ENCODE measurements at places on chromosomes 1 and 21.
A peak's percentile ranks its signal among the peaks of the same experiment; 100 is the strongest.

- DNase-seq, result no peak
Observed at GRCh38 chr1:205802060-205802459, 10.9 kb downstream of the SLC41A1 start.

DNA sequence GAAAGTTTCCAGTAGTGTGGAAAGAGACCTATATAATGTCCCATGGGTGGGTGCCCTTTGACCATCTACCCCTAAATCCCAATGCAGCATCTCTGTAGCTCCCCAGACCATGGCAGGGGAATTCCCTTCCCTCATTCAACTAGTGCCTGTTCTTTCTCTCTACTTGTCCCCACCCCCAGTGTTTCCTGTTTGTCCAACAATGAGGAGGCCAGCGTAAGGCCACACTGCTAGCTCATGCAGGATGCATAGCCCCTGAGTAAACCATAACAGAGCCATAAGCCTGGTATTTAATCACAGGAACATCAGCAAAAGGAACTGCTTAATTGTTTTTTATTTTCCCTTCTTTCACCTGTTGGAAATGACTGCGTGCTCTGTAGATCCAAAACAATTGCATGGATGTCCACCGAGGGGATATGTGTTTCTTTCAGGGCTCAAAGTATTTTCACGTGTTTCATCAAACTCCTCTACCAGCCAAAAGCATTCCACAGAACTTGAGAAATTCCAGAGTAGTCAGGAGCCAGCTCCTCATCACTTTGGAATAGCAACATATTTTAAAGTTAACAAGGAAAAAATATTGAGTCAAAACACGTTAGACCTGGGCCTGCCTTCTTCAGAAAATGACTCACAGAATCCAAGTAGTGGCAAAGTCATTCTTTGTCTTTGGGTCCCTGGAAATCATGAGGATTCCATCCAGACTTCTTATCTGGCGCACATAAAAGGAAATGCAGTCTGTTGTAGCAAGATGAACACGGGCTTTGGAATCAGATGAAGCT lies 162.5 kb upstream of the SGIP1 start:
- peak; percentile 73 for DNase-seq

DNA sequence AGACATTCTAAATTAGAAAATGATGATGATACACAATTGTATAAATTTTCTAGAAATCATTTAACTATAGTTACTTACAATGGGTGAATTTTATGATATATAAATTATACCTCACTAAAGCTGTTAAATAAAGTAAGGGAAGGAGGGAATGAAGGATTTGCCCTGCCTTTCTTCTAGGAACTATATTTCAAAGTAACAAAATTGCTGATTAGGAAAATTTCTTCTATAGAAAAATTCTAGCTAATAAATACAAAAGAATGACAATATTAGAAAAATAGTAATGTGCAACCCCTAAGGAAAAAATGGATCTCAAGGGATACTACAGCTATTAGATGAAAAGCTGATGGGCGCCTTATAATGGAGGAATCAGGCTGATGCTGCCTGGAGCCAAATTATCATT lies 23.1 kb downstream of the SPATA6 start:
- no peak for DNase-seq

DNA sequence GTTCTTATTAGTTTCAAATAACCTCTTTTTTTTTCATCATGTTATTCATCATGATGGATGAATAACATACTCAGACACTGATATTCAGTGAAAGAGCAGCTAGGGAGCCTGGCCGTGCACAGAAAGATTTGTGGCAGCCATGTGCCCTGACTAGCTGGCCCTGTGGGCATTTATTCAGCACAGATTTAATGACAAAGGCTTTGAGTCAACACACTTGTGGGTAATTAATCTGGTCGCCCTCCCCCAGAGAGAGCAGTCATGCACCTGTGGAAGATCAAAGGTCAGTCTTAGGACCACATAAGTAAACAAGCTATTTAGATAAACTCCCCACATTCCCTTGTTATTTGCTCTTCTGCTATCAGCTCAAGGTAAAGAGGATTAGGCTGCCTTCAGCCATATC lies 153.2 kb upstream of the HMCN1 start:
- DNase-seq, result no peak

DNA sequence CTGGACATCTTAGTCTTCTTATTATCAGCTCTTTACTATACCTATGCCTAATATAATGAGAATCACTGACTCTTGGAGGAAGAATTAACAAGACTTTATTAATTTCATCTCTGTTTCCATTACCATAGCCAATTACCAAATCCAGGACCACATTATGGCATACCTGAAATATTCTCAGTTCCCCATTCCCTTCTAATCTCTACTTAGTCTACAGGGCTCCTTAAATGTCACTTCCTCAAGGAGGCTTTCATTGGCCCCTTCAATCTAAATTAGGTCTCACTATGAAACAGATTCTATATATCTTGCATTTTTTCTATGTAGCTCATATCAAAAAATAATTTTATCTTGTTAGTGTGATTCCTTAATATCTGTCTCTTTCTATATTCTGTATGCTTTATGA lies 371.2 kb downstream of the PTBP2 start:
- no peak for DNase-seq

- no peak for DNase-seq
Observed at GRCh38 chr1:245334827-245335490, 180.2 kb downstream of the KIF26B start.

DNA sequence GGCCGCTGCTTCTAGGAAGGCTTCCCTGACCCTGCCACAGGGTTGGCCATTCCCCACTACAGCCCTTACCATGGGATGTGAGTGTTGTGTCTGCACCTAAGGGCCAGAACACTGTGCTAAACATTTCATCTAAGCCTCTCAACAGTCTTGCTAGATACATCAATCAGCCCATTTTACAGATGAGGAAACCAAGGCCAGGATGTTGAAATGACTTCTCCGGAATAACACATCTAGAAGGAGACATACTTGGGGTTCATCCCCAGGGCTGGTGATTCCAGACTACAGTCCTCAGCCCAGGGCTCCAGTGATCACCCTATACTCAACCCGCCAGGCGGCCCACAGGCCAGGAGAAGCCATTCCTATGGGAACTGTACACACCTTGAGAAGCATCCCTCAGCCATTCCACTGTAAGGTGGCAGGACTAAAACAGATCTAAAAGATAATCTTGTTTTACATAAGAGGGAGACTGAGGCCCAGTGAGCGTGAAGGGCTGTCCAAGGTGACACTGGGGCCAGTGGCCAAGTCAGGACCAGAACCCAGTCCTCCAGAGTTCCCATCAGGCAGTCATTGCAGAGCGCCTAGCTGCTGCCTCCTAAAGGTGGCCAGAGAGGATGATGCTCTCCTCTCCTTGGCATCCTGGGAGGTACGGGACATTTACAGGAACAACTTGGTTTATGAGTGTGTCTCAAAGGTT lies 119.5 kb downstream of the GLIS1 start:
- DNase-seq, result no peak

DNA sequence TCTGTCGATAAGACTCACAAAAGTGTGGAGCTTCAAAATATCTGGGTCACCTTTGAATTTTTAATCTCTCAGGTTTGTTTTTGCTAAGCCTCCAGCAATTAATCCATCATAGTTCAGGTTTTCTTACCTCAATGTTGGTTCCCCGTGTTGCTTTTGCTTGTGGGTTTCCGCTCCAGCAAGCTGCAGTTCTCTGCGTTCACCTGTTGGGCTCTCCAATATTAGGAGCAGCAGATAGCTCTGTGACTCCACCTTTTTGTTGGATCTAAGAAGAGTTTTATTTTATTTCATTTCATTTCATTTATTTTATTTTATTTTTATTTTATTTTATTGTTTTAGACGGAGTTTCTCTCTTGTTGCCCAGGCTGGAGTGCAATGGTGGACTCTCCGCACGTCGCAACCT lies 335.5 kb downstream of the COL11A1 start:
- no peak for DNase-seq

- no peak for DNase-seq
Observed at GRCh38 chr1:215599418-215600074, 32.4 kb downstream of the KCTD3 start.

- peak; percentile 41 for DNase-seq
Observed at GRCh38 chr1:228735871-228736586, 750 bp downstream of the RHOU start.

- DNase-seq, result no peak
Observed at GRCh38 chr1:166511761-166512160, 327.5 kb upstream of the POGK start.

DNA sequence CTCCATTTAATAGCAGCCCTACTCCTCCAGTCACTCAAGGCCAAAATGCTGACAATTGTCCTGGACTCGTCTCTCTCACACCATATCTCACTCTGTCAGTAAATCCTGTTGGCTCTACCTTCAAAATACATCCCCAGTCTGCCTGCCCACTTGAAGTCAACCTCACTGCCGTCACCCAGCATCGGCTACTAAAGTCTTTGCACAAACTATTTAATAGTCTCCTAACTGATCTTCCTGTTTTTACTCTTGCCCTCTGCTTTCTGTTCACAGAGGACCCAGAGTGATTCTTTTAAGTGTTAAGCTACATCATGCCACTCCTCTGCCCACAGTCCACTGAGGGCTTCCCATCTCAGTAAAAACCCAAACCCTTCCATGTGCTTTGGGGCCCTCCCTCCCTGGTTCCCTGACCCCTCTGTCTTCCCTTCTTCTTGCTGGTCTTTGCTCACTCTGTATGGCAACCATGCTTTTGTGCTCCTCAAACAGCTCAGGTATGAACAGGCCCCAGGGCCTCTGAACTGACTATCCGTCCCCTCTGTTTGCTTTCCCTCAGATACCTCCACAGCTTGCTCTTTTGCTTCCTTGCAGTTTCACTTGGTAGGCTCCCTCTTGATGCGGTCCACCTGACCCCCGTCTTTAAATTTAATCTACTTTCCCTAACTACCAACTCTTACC lies 19.0 kb downstream of the RNASEL start:
- DNase-seq, result no peak

- no peak for DNase-seq
Observed at GRCh38 chr1:219581344-219581743, 31.6 kb downstream of the ZC3H11B start.

DNA sequence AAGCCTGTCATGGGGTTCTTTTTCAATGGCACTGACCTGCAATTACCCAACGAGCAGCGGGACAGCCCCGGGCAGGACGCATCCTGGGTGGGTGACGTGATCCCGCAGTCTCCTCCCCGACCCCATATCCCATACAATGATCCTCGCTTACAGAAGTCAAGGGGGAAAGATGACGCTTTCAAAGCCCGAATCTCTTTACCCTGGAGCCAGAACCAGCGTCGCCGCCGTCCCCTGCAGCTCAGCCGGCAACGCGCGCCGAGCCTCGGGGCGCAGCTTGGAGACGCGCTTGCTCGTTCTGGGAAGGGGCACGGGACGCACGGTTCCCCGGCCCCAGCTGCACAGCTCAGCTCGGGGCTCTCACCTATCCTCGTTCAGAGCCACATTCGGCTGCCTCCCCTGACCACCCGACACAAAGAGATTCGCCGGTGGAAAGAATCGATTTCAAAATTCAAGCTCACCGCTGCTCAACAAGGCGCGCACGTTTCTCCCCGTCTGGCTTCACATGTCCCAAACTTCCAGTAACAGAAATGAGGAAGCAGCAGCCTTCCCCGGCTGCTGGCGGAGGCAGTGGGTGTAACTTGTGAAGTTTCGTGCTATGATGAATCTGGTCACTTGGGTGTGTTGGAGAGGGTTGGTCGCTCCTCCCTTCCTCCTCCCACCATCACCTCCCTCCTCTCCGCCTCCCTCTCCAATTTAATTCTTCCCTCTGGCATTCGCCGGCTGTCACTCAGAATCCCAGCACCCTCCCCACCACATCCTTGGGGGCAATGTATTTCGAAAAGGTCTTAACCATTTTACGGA lies at the start of gene TIAM1:
Gene TIAM1 (minus strand): TSS at position 582 of the 801 bp plus-strand sequence. CDS start 77,289 bp downstream, outside the sequence.
- DNase-seq, result peak; percentile 39

DNA sequence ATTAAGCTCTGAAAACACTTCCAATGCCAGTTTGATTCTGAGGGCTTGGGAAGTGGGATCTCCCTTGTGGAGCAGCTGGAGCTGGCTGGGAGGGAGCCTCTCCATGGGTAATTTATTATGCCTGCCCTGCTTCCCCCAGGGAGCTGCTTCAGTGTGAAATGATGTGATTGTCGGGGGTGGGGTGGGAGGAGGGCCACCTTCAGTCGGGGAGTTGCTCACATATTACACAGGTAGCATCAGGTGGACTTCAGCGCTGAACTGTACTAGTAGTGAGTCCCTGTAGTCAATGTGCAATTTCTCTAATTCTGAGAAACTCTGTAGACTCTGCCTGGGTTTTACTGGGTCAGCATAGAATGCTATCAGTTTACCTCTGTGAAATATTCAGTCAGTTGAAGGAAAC lies 12.8 kb downstream of the PLA2G2E start:
- no peak for DNase-seq

- peak; percentile 40 for DNase-seq
Observed at GRCh38 chr1:165842671-165843129, 15.3 kb downstream of the UCK2 start.

GRCh38 chr1:24379733-24380315 lies 33.8 kb downstream of the STPG1 start:
- DNase-seq, result peak; percentile 61

GRCh38 chr1:161054232-161054631 lies 8.5 kb upstream of the USF1 start:
- no peak for DNase-seq

- DNase-seq, result no peak
Observed at GRCh38 chr1:188027613-188028012, 1198.9 kb downstream of the PLA2G4A start.

DNA sequence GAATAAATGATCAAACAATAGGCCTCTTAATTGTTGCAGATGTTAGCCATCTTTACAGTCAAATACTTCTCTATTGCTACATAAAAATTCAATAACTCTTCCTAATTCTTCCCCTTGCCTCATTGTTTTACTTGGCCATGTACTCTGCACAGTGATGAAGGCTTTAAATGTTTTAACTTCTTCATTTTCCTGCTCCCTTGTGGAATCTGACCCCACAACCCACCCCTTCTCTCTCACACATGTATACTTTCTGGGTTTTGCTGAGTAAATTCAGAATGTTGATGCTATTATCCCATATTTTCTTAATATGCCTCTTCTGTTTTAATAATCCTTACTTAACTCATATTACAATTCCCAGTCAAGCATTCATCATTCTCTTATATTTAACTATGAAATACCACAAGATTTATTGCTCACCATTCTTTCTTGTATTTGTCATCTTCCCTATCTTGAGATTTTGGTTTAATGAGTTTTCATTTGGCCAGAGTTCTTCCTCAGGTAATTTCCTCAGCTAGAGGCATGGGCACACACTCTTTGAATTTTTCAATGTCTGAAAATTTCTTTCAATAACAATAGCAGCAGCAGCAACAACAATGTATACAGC lies 327.8 kb upstream of the USP24 start:
- no peak for DNase-seq

- DNase-seq, result no peak
Observed at GRCh38 chr1:33082575-33083108, 1.7 kb downstream of the AZIN2 start.

- DNase-seq, result no peak
Observed at GRCh38 chr1:4637616-4638344, 16.6 kb upstream of the AJAP1 start.

Measured in AG08395 (cell line).